ENCODE measurements at places on chromosomes 3 and 15. TPM values are rescaled to one million over a fixed set of nuclear protein-coding genes. Genes with fewer than 3 reads are reported as not detected.

The MORC1 gene
- 0.23 TPM for total RNA-seq

The TRA2B gene
- 156 TPM for total RNA-seq

The GABRR3 gene
- total RNA-seq, result not detected

The CCDC39 gene
- total RNA-seq, result 3.9 TPM

The FGD5 gene
- total RNA-seq, result 5.5 TPM
